ENCODE measurements at places on chromosomes 12 and 14.
A peak's percentile ranks its signal among the peaks of the same experiment; 100 is the strongest.

DNA sequence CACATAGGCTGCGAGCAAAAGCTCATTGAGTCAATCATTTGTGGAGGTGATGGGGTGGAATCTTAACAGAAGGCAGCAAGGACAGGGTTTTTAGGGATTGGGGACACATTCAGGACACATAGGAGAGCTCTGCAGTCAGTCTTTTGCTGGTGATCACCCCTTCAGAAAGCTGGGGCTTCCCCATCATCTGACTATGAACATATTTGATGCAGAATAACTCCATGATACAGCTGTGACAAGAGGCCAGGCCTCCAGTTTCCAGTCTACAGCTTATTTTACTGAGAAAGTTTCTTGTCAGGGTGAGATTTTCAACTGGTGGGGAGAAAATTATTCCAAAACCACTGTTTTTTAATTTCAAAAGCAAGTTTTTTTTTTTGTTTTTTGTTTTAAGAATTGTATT is 134.2 kb downstream of the TMEM30B start:
- no peak for DNase-seq

DNA sequence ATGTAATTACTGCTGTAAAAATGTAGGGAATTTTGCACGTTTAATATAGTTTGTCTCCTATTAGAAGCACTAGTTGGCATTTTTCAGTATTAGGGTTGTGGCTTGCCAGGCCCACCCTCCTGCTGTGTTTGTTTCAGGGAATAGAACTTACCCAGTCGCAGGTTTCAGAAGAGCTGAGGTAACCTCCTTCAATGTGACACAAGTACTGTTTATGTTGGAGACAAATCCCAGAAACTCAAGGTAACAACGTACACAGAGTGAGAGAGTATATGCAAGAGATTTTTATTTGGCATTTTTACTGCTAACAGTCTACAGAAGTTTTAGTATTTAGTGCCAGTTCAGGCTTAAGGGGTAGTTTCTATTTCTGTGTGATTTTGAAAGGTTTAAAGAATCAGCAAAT is 284.3 kb downstream of the RAD51B start:
- DNase-seq, result no peak

DNA sequence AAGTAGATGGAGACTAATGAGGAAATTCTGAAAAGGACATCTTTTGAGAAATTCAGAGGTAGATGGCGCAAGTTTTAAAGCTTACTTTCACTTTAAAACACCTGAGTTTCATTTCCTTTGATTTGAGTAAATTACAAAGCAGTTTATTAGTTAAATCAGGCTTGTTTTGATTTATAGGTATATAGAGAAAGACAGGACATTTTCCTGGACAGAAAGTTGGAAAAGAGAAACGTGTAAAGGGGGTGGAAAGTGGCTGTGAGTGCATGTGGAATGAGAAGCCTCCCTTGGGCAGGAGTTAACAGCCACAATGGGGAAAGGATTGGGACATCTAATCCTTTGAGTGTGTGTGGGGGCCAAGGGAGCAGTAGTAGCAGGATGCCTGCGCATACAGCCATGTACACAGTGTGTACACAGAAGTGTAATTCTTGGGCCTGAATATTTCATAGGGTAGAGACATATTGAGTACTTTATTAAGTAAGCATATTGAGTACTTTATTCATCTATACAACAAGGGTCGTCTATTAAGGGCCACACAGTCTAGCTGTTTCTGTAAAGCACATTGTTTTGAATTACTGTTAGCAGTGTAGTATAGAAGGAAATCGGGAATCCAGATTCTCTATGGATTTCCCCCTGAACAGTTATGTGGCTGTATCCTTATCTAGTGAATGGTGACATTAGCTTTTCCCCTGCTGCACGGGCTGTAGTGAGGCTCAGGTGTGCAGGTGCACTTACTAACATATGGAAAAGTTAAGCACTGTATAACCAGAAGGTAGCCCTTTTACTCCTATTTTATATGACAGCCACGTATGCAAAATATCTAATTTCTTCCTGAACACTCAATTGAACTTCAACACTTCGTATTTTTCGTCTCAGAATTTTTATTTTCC is 19.1 kb downstream of the MARK3 start:
- DNase-seq, result no peak

DNA sequence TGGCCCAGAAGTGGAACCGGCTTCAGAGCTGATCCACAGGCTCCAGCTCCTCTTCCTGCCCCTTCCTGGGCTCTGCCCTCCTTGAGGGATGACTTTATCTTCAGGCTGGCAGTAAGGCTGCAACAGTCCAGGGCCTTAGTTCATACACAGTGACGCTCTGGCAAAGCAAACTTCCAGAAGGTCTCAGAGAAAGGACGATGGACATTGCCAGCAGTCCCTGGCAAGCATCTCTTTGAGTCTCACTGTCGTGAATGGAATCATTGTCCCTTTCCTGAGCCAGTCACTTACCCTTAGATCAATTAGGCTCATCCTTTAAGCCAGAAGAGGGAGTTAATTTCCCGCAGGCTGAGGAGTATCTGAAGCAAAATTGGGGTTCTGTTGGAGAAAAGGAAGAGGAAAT is 8.6 kb downstream of the AK7 start:
- no peak for DNase-seq

GRCh38 chr14:34359420-34360117 is 102.5 kb downstream of the SPTSSA start:
- DNase-seq, result no peak

GRCh38 chr12:120764816-120765215 is 39.2 kb downstream of the ACADS start:
- DNase-seq, result no peak

DNA sequence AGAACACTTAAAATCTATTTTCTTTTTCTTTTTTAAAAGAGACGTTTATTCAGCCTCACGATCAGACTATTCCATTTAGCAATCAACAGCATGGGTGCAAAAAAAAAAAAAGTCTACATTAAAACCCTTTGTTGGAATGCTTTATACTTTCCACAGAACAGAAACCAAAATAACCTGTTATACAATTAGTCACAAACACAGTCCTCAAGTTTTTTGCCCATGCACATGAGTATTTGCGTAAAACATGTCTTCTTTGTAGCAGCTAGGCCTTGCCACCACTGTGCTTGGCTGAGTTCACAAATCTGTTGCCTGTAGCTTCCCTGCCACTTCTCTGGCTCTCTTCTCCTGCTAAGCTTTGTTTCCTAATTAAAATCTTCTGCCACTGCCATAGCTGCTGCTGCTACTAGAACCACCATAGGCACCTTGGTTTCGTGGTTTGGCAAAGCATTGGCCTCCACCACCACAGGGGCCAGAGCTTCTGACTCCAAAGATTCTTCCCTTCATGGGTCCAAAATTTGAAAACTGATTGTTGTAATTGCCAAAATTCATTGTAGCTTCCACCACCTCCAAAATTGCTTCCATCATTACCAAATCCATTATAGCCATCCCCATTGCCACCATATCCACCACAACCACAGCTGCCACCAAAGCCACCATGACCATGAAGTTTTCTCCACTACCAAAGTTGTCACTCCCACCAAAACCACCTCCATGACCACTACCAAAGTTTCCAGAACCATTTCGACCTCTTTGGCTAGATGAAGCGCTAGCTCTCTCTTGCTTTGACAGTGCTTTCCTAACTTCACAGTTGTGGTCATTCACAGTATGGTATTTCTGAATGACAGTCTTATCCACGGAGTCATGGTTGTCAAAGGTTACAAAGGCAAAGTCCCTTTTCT is 38.1 kb downstream of the KLRG1 start:
- no peak for DNase-seq

- DNase-seq, result no peak
Measured at GRCh38 chr14:61927520-61927919, 165.3 kb downstream of the SNAPC1 start.

DNA sequence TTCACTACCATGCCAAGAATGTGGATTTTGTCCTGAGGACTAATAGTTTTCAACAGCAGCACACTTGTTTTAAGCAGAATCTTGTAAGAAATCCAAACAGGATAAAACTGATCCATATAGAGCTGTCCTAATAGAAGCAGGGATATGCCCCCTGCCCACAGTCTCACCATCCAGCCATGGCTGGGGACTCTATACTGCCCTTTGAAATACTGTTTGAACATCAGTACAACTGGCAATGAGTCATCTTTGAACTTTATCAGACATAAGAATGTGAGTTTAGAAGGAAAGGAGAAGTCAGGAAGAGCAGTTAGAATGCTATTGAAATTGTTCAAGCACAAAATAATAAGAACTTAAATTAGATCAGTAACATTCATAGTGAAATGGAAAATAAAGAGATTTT is 3.8 kb upstream of the C12orf42 start:
- DNase-seq, result no peak

GRCh38 chr14:88554457-88555286 is at the start of gene PTPN21:
PTPN21 (minus strand) TSS chr14:88555007; CDS start chr14:88550417, 4,590 bp downstream.
- DNase-seq, result no peak

GRCh38 chr12:63064080-63064479 is 86.9 kb downstream of the AVPR1A start:
- DNase-seq, result no peak

GRCh38 chr14:86787717-86788116 is 1205.3 kb downstream of the GALC start:
- DNase-seq, result no peak

DNA sequence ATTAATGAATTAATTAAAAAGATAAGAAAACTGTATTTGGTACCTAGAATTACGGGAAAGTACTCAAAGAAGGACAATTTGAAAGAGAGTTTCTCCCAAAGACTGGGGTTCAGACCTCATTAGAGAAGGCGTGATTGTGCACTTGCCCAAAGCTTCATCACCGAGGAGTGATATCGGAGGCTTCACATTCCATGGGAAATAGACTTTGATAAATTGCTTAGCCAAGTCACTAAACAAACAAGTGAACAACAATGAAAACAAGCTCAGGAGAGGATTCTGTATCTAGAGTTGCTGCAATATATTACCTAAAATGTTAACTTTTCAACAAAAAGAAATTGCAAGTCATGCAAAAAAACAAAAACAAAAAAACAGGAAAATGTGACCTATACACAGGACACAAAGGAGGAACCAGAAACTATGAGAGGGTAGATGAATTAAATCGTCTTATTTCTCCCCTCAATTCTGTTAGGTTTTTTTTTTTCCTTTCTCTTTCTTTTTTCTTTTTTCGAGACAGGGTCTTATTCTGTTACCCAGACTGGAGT is 3.4 kb downstream of the SPATA7 start:
- DNase-seq, result no peak

GRCh38 chr12:111287125-111287900 is 81.6 kb downstream of the PHETA1 start:
- DNase-seq, result no peak

- no peak for DNase-seq
Measured at GRCh38 chr12:53601296-53601847, 24.8 kb downstream of the ATF7 start.

- no peak for DNase-seq
Measured at GRCh38 chr12:98232753-98233390, 282.5 kb upstream of the TMPO start.

GRCh38 chr12:45168976-45169375 is 46.9 kb upstream of the ANO6 start:
- DNase-seq, result no peak

DNA sequence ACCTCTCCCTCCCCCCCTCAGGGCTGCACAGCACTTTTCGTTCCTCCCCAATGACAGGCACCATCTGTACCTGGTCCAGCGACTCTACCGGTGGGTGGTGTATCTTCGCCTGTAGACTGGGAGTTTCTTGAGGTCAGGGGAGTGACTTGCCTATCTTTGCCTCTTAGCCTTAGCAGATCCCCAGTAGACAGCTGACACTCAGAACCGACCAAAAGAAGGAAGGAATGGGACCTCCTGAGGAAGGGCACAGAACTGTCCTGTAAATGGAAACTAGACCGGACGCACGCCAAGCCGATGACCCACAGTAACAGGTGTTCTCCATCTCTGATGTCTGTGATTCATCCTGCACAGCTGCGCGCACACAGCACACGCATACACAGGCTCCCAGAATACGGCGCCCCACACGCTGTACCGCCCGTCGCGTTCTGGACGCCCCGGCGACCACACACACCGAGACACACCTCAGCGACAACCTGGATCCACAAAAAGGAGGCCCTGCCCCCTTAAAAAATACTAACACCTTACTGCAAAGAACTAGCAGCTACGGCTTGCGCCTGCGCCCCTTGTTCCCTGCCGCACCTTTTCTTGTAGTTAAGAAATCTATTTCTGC is 673 bp upstream of the TTC9 start:
- DNase-seq, result peak; percentile 51

- no peak for DNase-seq
Measured at GRCh38 chr12:97184127-97184773, 277.2 kb downstream of the NEDD1 start.

DNA sequence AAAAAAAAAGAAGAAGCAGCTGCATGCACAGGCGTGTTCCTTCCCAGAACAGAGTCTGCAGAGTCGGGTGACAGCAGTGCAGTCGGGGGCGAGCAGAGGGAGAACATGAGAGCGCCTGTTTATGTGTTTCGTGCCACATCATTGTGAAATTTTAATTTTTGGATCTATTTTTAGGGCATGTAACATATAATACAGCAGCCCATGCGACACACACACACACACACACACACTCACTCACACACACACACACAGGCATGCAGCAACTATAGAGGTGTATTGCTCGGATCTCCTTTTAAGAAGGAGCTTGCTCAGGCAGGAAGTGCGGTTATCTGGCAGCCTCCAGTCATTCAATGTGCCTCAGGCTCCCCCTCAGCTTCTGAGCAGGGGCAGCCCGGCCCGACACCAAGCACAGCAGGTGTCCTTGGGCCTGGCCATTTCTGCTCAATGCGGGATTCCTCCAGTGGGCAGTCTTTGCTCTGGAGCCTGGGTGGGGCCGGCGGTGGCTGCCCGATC is 71.8 kb downstream of the ZNF664 start:
- no peak for DNase-seq

DNA sequence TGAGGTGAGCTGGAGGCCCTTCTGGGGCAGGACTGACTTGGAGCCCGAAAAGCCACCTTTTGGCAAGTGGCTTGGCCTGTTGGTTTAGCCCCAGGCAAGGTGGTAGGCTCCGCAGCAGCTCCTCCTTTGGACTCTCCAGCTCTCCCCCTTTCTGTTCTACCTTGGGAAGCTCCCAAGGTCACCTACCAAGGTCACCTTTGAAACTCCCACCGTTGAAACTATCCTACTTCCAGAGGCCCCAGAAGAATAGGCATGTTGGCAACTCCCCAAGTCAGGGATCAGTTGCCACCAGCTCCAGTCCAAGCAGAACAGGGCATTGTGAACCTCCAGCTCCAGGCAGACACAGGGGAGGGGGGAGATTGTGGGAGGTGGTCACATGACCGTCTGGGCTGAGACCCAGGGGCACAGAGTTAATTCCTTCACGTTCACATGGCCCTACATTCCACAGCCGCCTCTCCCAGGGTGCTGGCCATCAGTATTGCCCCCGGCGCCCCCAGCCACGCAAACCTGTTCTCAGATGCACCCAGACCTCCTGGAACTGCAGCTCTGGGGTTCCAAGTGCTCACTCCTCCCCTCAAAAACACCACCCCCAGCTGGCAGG is 14.4 kb downstream of the IRF2BPL start:
- DNase-seq, result no peak

- no peak for DNase-seq
Measured at GRCh38 chr12:123231931-123232330, 1.0 kb downstream of the MPHOSPH9 start.

DNA sequence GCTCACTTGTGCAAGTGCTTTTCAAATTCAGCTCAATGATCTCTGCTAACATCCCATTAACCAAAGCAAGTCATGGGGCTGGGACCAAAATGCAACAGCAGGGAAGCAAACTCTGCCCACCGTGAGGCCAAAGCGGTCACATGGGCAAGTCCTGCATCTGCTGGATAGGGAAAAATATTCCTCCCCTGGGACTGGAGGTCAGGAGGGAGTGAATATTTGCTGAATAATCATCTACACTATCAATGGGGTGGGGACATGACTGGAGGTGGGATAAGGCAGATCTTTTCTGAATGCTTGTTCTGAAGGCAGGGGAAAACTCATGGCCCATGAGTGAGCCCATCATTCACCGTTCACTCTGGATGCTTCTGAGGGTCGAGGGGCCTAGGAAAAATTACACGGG is 45.1 kb upstream of the VRK1 start:
- no peak for DNase-seq
